ENCODE measurements at places on chromosomes 5 and 9.

GRCh38 chr9:97386265-97386633 is 25.6 kb upstream of the TDRD7 start:
- DNase-seq: no peak

GRCh38 chr9:70195456-70195855 is 63.3 kb upstream of the SMC5 start:
- DNase-seq: no peak

GRCh38 chr9:133713960-133714495 is 24.1 kb downstream of the SARDH start:
- no peak for DNase-seq

DNA sequence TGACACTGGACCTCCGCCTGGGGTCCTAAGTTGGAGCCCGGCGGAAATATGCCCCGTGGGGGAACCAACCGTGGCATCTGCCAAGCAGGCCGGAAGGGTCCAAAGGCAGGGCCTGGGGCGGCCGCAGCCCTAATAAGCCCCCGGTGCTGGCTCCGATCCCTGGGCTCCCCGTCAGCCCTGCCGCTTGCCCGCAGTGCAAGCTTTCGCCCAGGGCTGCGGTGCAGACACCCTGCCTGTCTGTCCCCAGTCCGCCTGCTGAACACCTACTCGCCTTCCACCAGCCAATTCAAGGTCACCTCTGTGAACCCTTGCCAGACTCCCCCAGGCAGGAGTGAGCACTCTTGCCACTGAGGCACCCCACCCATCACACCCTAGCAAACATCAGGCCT is 502 bp upstream of the PTGR1 start:
- no peak for DNase-seq

DNA sequence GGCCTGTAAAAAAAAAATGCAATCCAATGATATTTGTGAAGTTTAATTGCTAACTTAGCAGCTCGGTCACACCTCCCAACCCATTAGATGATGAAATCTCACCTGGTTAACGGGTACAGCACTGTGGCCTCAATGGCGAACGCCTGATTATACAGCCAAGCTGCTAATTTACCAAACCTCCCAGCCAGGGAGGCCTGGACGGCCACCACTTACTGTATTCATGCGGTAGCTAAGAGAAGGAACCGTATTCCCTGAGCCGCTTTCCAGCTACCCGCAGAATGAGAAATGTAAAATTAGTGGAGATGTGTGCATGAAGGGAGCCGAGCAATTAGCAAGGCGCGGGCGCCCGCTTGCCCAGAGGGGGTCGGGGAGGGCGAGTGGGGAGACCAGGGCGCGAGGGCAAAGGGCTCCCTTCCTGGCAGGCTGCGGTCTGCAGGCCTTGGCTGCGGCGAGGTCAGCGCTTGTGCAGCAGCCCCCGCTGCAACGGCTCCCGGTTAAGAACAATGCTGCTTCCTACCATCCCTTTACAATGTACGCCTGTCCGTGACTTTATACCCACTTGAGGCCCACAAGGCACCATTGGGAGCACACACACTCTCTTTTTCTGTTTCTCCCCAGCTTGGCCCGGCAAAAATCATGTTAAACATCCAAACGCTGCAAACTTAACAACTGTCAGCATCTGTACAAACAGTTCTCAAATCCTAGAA is 70.4 kb upstream of the TBCA start:
- DNase-seq: no peak

GRCh38 chr9:76311537-76311936 is 82.7 kb downstream of the RFK start:
- no peak for DNase-seq
